ENCODE measurements at places on chromosomes 6 and 20. TPM values are rescaled to one million over a fixed set of nuclear protein-coding genes. Genes with fewer than 3 reads are reported as not detected.

Gene RAET1G
- not detected for total RNA-seq

Gene APOBEC2
- not detected for total RNA-seq

Gene NTSR1
- not detected for total RNA-seq

Gene BMP5
- total RNA-seq: 2.4 TPM

Gene COL11A2
- total RNA-seq: 4.2 TPM

Gene LSM14B
- total RNA-seq: 97.1 TPM

Gene WFDC5
- total RNA-seq: not detected

Gene ZBTB12
- 60.8 TPM for total RNA-seq

Gene NRN1
- total RNA-seq: 1.5 TPM

Gene ARMH2
- not detected for total RNA-seq

Gene ELOVL2
- total RNA-seq: 13.8 TPM

Gene LBP
- not detected for total RNA-seq

Gene CLVS2
- 1.3 TPM for total RNA-seq

Gene NOX3
- total RNA-seq: not detected

Gene CD83
- 7.1 TPM for total RNA-seq

Gene SLC17A2
- total RNA-seq: not detected

Gene TENT5A
- 4.6 TPM for total RNA-seq

Gene BTNL2
- not detected for total RNA-seq

Gene GDAP1L1
- total RNA-seq: 10.0 TPM

Gene PAK5
- 1.8 TPM for total RNA-seq

Gene MOG
- total RNA-seq: not detected

Gene C6orf52
- 8.2 TPM for total RNA-seq

Gene LKAAEAR1
- not detected for total RNA-seq

Gene SMLR1
- total RNA-seq: not detected

Gene GGTLC1
- not detected for total RNA-seq

Gene AVP
- not detected for total RNA-seq

Gene TRIM10
- total RNA-seq: not detected

Gene LINC00237
- not detected for total RNA-seq

Gene ANKRD66
- total RNA-seq: not detected

Gene CASS4
- total RNA-seq: 0.14 TPM

Gene LAMA2
- 0.47 TPM for total RNA-seq

Gene NOP56
- 547 TPM for total RNA-seq

Gene CPXM1
- 200 TPM for total RNA-seq

Gene CST5
- not detected for total RNA-seq

Gene FAM83C
- not detected for total RNA-seq

Gene TAGAP
- total RNA-seq: not detected

Gene IRF4
- not detected for total RNA-seq

Gene MUCL3
- not detected for total RNA-seq

Gene TSPYL4
- total RNA-seq: 55.6 TPM

Gene ADTRP
- total RNA-seq: not detected

Gene TCF21
- not detected for total RNA-seq

Gene SOD2
- total RNA-seq: 91.9 TPM

Gene OPN5
- not detected for total RNA-seq

Gene TRAPPC3L
- total RNA-seq: not detected

Gene NMBR
- not detected for total RNA-seq

Gene FARS2
- 23.3 TPM for total RNA-seq

Gene ZBTB46
- total RNA-seq: 23.7 TPM

Gene ADGRB3
- total RNA-seq: 5.1 TPM

Gene PTK7
- total RNA-seq: 101 TPM

Gene CTCFL
- total RNA-seq: 0.14 TPM

Gene DST
- total RNA-seq: 124 TPM

Data from neural crest cell (in vitro differentiated cells).